ENCODE measurements at places on chromosomes 12 and 14.

GRCh38 chr12:123071857-123072256 lies 79.0 kb downstream of the PITPNM2 start:
- no peaks in the 10 kb centered on the region for H3K36me3 ChIP-seq
- no peak for DNase-seq
- no peak overlapping the region for H3K4me3 ChIP-seq
- H3K27ac ChIP-seq = no peak overlapping the region
- peaks cover 9% of the 10 kb centered on the region for H3K4me1 ChIP-seq
- no peaks in the 10 kb centered on the region for H3K27me3 ChIP-seq

- H3K4me1 ChIP-seq = peaks cover 14% of the 10 kb centered on the region
- no peaks in the 10 kb centered on the region for H3K36me3 ChIP-seq
- DNase-seq = peak; percentile 65
- peak overlapping the region; percentile 76 for H3K27ac ChIP-seq
These were observed 45.7 kb upstream of the KCNA5 start for GRCh38 chr12:4997939-4998338.

GRCh38 chr12:49635656-49636055 lies 12.3 kb downstream of the PRPF40B start:
- no peak overlapping the region for H3K27ac ChIP-seq
- DNase-seq = no peak
- peaks cover 22% of the 10 kb centered on the region for H3K36me3 ChIP-seq
- no peaks in the 10 kb centered on the region for H3K4me1 ChIP-seq

DNA sequence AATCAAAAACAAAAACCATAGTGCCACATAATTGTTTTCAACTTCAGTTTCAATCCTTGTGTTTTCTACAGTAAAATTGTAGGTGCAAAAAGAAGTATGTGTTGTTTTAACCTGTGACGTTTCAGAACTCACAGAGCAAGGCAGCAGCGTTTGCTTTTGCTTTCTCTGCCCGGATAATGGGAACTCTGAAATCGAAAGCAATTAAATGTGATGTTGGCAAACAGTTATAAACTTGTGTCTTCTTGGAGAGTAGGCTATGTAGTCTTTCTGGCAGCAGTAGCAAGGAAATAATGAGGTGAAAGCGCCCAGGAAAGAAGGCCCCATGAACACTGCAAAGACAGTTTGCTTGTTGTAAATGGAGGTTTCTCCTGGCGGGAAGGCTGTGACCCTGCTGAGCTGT lies 39.1 kb downstream of the FNTB start:
- H3K4me1 ChIP-seq = no peaks in the 10 kb centered on the region
- peaks cover 13% of the 10 kb centered on the region for H3K36me3 ChIP-seq
- no peak for DNase-seq
- no peak overlapping the region for H3K27ac ChIP-seq
- H3K27me3 ChIP-seq = no peaks in the 10 kb centered on the region

DNA sequence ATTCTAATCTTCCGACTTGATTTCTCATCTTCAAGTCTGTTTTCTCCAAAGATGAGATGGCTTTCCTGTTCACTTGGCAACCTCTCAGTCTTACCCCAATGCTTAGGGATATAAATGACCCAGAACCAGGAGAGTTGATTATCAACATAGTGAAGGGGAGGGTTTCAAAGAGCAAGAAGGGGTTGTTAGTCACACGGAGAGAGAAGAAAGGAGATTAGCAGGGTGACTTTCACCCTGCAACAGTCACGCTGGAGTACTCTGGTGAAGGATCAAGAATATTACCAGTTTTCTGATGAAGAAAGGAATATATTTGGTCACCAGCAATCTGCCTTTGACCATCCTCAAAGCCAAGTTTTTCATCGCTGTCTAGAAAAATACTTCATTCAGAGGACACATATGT lies at the start of gene TMEM52B:
TSS of gene TMEM52B (plus strand) at position 212 of the 400 bp plus-strand sequence. CDS start 543 bp downstream, outside the sequence.
- no peaks in the 10 kb centered on the region for H3K27me3 ChIP-seq
- H3K36me3 ChIP-seq = no peaks in the 10 kb centered on the region
- H3K4me1 ChIP-seq = no peaks in the 10 kb centered on the region
- no peak for DNase-seq
- H3K4me3 ChIP-seq = no peak within 1 kb of the TSS

DNA sequence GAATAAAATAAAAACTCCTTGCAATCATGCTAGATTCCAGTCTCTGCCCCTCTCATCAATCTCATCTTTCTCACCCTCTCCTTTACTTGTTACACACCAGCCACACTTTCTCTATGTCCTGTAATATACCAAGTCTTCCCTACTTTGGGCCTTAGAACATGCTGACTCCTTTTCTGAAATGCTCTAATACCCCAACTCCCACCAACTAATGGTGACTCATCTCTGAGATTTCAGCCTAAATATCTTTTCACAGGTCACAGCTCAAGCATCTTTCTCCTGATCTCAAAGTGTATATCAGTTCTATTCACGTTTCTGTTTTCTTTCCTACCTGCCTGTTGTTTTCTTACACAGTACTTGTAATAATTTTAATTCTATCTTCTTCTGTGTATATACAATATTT lies 378.9 kb upstream of the PRICKLE1 start:
- DNase-seq = no peak
- H3K36me3 ChIP-seq = no peaks in the 10 kb centered on the region
- no peaks in the 10 kb centered on the region for H3K4me1 ChIP-seq
- H3K4me3 ChIP-seq = no peak overlapping the region
- H3K27me3 ChIP-seq = no peaks in the 10 kb centered on the region

- H3K27ac ChIP-seq = no peak overlapping the region
- H3K4me3 ChIP-seq = no peak overlapping the region
- H3K27me3 ChIP-seq = no peaks in the 10 kb centered on the region
- no peaks in the 10 kb centered on the region for H3K4me1 ChIP-seq
These were observed 59.0 kb downstream of the CLMN start for GRCh38 chr14:95260537-95261361.

GRCh38 chr14:55889124-55889523 lies 229.1 kb upstream of the PELI2 start:
- no peak overlapping the region for H3K4me3 ChIP-seq
- H3K4me1 ChIP-seq = no peaks in the 10 kb centered on the region
- H3K36me3 ChIP-seq = no peaks in the 10 kb centered on the region
- H3K27me3 ChIP-seq = no peaks in the 10 kb centered on the region
- DNase-seq = no peak

- no peak for DNase-seq
- H3K27ac ChIP-seq = no peak overlapping the region
- no peaks in the 10 kb centered on the region for H3K27me3 ChIP-seq
- peaks cover 38% of the 10 kb centered on the region for H3K4me1 ChIP-seq
These were observed 127.5 kb downstream of the MED13L start for GRCh38 chr12:116150001-116150400.

Data from ascending aorta (tissue), 2 donors.